ENCODE measurements at places on chromosomes 1 and 21.

DNA sequence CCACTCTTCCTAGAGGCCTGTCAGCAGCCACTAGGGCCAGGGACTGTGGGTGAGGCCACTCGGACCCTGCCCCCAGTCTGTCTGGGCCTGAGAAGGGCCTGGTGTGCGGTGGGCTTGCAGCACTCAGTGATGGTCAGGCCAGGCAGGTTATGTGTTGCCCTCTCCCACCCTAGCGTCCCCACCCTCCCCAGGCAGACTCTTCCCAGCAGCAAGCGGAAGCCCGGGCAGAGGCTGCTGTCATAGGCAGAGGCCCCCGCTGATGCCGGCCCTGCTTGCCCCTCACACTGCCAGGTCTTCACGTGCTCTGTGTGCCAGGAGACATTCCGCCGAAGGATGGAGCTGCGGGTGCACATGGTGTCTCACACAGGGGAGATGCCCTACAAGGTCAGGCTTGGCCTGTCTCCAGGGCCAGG is 6.6 kb downstream of the ZBTB48 start:
- ATAC-seq = peak; percentile 31

DNA sequence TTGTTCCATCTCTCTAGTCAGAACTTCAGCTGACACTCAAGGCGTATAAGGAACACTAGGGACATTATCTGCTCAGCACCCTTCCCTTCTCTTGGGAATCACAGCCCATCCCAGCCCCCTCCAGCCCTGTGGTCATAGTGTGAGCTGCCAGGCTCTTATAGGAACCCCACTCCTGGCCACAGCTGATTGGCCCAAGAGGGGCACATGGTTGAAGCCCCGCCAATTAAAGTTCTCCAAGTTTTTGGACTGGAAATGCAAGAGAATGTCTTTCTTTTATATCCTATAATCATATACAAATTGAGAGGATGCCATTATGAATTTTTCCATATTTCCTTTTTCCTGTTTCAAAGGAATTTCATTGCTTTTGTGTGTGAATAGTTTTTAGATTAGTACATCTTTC is 40.7 kb downstream of the FOXO6 start:
- no peak for ATAC-seq

GRCh38 chr1:67898033-67898726 is 64.9 kb upstream of the GNG12 start:
- ATAC-seq = no peak

- peak; percentile 84 for ATAC-seq
Measured at GRCh38 chr21:45306832-45307571, 19.3 kb upstream of the POFUT2 start.

DNA sequence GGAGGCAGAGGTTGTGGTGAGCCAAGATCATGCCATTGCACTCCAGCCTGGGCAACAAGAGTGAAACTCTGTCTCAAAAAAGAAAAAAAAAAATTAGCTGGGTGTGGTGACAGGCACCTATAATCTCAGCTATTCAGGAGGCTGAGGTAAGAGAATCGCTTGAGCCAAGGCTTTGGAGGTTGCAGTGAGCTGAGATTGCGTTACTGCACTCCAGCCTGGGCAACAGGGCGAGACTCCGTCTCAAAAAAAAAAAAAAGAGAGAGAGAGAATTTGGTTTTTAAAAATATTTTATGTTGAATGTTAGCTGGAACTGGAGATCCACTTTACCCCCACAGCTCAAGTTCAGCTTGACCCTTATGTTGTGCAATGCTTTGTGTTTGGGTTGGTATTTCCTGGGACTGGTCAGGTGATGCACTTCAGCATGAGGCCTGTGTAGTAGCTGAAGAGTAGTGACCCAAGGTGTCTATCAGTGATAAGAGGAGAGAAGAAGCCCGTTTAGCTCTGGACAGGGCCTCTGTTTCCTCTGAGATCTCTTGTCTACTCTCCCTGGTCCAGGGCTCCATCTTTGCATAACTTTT is 36.8 kb upstream of the MACF1 start:
- no peak for ATAC-seq

GRCh38 chr21:17834639-17835354 is 15.6 kb upstream of the C21orf91 start:
- ATAC-seq = no peak

GRCh38 chr1:205842229-205842628 is 7.7 kb downstream of the PM20D1 start:
- no peak for ATAC-seq

DNA sequence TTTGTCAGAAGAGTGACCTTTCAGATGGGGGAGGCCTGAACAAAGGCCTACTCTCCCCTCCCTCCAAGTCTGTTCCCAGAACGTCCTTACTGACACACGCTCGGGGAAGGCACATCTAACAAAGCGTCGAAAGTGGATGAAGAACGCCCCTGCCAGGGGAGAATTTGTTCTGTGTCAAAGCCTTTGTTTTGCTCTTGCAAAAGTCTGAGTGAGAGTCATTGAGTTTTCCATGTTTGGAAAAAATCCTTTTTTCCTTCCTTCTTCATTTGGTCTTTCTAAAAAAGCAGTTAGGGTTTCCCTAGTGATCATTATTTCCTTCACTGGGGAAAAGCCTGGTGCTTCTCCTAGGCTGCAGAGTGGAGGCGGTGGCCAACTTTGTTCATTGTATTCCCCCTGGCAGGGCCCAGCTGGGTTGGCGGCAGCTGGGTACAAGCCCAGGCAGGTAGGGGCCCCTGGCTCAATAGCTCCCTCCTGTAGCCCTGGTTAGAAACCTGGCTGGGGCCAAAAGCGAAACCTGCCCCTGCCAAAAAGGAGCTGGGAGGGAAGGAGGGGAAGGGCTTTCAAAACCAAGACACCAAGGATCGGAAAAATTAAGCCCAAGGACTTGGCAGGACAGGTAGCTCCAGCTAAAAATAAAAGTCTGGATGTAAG is 81.1 kb downstream of the ITPKB start:
- ATAC-seq = no peak

DNA sequence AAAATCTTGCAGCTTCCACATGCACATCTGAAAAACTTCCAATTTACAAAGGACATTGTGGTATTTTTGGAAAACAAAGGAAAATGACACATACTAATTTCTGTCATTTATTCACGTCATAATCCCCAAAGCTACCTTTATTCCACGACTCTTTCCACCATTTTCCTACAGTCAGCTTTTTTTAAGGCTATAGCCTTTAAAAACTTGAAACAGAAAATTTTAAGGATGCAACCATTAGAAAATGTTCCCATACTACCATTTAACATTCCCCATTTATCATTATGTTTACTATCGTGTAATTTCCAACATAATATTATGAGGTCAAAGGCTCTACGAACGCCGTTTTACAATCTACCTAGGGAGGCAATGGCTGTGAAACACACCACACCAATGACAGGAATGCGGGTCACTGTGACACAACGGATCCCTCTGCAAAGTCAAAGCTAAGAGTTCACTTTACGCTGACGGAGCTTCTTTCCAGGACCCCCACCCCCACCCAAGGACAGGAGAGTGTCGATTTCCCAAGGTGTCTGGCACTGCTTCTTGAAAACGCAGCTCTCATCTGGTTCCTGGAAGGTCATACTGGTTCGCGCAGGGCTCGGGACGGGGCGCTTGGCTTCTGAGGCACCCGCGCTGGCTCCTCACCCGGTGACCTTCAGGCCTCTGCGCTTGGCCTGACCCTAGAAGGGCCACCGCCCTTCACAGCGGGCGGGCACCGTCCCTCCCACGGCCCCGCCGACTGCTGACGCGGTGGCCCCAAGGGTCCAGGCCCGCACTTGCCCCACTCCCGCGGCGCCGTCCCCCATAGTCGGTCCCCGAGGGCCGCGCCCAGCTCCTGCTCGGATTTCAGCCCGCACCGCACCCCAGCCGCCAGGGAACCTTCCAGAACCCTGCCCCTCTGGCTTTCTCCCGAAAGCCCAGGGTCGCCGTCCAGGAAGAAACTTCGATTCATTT is 50.5 kb upstream of the ATF3 start:
- peak; percentile 73 for ATAC-seq

- ATAC-seq = no peak
Measured at GRCh38 chr1:3816331-3817137, 20.2 kb upstream of the LRRC47 start.

- no peak for ATAC-seq
Measured at GRCh38 chr21:38839328-38840286, 33.9 kb downstream of the ETS2 start.

DNA sequence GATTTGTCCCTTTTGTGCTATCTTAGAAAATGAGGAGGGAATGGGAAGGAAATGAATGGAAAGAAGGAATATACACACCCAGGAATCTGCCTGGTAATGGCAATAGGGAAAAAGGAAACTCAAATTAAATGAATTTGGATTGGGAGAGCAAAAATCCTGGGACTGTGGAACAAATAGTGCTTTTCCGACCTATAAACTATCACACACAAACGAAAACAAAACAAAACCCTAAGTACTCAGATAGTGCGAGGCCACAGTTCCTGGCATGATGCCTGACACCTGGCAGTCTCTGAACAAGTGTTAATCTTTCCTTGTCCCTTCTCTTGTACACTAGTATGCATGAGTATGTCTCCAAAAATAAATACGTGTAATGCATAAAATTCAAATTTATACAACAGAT is 319.8 kb upstream of the SPAG17 start:
- no peak for ATAC-seq

- ATAC-seq = no peak
Measured at GRCh38 chr1:56036479-56036878, 542.9 kb downstream of the PLPP3 start.

- ATAC-seq = no peak
Measured at GRCh38 chr1:63835128-63835527, 61.3 kb downstream of the ROR1 start.

DNA sequence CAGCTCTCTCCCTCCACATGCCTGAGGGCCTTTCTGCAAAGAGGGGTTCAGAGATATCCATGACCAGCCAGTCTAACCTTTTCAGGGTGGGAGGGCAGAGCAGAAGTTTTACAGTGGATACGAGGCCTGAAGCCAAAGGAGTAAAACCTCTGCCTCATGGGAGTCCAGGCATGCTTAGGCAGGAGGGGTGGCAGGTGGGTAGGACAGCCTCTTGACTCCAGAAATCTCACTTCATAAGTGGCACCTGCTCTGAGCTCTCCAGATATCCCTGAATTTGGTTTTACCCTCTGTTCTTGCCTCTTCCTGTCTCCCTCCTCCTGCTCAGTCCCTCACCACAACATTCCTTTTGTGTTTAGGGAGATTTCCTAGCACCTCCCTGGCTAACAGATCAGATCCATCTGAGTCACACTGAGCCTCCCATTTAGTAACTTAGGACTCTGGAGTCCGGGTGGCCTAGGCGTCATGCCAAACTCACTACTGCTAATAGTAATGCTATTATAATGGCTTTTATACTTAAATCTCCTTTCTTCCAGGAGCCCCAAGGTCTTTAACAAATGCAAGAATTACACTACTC is 201.0 kb downstream of the HS2ST1 start:
- no peak for ATAC-seq

All from gastroesophageal sphincter (tissue), 4 donors.